ENCODE measurements at places on chromosomes 13 and 19.

- no peak for DNase-seq
Measured at GRCh38 chr19:397941-398706, 10.8 kb downstream of the C2CD4C start.

- no peak for DNase-seq
Measured at GRCh38 chr19:17090583-17090982, 15.0 kb downstream of the MYO9B start.

- DNase-seq, result no peak
Measured at GRCh38 chr13:45851171-45851921, at the start of gene SIAH3. Gene SIAH3 (minus strand): TSS chr13:45851753. CDS start chr13:45851629, 124 bp downstream.

DNA sequence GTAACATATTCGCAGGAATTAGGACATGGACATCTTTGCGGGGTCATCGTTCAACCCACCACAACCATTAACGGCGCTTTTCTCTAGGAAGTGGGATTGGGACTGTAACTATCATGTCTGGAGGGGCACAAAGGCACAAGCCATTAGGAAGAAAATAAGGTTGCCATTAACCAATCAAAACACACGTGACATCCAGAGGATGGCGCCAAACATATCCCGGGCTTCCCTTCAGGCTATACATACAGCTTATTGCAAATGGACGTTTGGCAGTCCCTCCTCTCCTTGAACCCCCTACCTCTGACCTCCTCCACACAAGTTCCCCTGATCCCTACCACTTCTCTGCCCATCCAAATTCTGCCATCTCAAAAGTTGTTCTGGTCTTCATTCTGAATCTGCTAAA, 26.6 kb upstream of the GSX1 start:
- no peak for DNase-seq

DNA sequence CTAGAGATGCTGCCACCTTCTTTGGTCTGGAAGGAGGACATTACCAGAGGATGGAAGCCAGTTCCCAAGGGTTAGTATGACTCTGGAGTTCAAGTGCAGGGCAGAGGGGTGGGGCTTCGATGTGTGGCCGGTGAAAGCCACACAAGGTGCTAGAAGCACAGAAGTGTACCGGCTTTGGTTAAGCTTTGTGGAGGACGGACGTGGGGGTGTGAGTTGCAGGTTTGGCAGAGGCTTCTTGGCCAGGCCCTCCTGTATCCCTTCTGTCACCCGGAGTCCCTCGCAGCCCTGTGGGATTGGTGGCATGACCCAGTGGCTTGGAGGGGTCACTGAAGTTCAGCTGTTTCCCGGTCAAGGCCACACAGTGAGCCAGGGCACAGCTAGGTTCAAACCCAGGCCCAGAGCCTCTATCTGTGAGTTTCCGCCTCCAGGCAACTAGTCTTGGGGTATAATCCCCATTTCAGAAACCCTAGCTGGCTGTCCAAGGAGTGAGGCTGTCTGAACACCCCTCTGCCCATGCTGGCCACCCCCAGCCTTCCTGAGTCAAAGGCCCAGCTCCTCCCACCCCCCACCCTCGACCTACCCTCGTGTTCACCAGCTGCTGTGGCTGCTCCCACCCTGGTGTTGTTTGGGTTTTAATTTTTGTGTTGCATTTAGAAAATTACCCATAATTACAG, 4.6 kb upstream of the SSBP4 start:
- no peak for DNase-seq

DNA sequence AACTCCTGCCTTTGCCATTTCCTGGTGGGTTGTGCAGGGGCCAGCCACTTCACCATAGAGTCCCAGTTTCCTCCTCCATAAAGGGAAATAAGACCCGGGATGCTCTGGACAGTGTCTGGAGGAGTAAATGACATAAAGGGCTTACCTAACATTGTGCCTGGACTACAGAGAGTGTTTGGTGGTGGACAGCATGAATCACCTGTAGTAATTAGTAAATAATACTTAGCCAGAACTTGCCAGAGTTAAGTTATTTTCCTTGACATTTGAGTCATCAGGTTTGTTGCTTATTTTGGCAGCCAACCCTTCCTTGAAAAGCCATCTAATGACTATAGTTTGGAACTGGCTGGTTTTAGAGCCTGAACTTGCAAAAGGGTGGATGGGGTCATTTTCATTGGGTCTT, 159.2 kb downstream of the SLC7A1 start:
- no peak for DNase-seq

DNA sequence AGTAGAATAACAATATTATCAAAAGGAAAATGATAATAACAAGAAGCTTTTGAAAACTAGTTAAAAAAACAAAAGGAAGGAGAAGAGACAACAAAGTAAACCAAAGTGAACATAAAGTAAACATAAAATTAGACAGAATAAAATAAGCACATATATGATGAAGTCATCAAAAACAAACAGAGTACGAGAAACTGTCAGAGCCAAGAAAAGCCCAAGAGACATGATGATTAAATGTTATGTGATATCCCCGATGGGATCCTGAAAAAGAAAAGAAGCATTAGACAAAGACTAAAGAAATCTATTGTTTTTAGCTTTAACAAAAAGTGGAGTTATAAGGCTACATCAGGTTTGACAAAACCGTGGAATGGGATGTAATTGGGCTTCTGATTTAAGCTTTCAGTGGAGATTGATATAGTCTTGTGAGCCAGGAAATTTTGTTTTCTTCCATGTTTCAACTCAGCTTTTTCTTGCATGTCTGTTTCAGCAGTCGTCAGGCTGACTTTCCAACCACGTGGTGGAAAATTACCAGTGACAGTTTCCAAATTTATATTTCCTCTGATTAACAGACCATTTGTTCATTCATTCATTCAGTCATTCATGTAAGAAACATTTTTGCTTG, 64.9 kb downstream of the KL start:
- no peak for DNase-seq

- no peak for DNase-seq
Measured at GRCh38 chr13:46834657-46835056, 37.7 kb upstream of the ESD start.

DNA sequence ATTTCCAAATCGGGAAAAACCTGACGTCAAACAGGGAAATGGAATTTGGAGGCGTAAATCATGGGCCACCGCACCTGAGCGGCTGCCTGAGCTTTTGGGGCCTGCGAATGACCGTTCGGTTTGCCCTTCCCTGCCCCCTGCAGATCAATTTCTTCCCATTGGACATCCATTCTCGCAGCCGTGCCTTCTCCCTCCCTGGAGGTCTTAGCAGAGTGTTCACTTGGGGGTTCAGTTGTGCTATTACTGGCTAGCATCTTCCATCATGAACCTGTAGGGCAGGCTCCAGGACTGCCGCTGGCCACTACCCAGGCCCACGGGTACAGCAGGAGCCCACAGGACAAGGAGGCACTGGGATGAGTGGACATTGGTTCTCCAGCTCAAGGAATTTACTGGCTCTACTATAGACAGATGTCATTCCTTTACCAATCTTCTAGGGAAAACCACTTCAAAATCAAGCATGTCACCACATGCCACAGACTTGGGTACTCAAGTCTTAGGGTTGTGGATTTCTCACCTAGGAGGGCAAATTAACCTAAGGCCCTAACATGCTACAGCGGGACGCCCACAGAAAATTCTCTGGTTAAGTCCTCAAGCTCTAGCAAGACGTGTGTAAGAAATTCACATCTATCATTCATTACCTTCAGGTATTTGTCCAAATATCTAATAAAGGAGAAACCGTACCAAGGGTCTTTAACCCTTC, 75.5 kb downstream of the COL4A1 start:
- DNase-seq, result no peak

DNA sequence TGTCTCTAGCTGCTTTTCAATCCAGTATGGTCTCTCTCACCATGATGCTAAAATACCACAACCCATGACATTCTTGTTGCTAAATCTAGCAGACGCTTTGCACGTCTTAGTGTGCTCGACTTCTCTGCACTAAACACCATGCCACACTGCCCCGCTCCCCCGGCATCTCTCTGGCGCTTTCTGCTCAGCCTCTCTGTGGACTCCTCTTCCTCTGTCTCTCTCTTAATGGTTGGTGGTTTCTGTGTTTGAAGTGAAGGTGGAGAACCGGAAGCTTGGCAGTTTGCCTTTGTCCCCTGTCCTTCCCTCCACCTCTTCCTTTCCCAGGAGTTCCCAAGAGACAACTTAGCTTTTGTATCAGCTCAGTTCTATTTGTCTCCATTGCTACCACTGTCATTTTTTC, 8.8 kb downstream of the ERCC5 start:
- no peak for DNase-seq

GRCh38 chr19:11013771-11014170, 52.9 kb downstream of the SMARCA4 start:
- no peak for DNase-seq

GRCh38 chr13:74052402-74052928, 81.7 kb downstream of the KLF12 start:
- no peak for DNase-seq
